CD8-positive, alpha-beta memory T cell (primary cell): ENCODE measurements at places on chromosomes 7 and 10.

- no peak for DNase-seq
Measured at GRCh38 chr7:83155407-83155806, 7.3 kb downstream of the PCLO start.

- no peak for DNase-seq
Measured at GRCh38 chr10:122461367-122461728, at the start of gene HTRA1. HTRA1 (plus strand) TSS chr10:122461553; CDS start chr10:122461653, 100 bp downstream.

GRCh38 chr7:102284399-102284798 lies 2.3 kb upstream of the SH2B2 start:
- no peak for DNase-seq

- DNase-seq: no peak
Measured at GRCh38 chr7:28739128-28739527, 219.0 kb downstream of the TRIL start.

DNA sequence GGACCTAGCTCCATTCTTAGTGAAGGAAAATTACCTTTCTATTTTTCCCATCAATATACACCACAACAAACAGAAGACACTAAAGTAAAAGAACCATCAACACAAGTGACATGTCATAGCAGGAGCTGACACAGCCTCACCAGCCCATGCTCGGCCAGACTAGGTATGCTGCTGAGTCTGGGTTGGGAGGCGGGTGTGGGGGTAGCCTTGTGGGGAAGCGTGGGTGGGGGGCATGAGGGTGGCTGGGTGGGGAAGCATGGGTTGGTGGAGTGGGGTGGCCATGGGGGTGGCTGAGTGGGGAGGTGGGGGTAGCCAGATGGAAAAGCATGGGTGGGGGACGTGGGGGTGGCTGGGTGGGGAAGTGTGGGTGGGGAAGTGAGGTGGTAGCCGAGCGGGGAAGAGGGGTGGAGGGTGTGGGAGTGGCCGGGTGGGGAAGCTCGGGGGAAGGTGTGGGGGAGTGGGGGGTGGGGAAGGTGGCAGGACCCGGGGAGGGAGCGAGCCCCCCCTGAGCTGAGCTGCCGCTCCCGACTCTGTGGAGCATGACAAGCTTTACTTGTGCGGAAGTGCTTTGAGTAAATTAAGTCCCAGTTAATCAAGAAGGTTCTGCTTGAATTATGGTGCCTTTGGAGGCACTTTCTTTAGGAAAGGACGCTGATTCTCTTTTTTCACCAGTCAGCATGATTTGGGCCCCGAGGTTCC lies 294.6 kb upstream of the ZNF32 start:
- DNase-seq: no peak

GRCh38 chr7:151539088-151539671 lies 19.5 kb upstream of the RHEB start:
- no peak for DNase-seq

GRCh38 chr10:80429521-80429973 lies 21.2 kb downstream of the PRXL2A start:
- no peak for DNase-seq

GRCh38 chr7:3374239-3374638 lies 73.2 kb downstream of the SDK1 start:
- DNase-seq: no peak

DNA sequence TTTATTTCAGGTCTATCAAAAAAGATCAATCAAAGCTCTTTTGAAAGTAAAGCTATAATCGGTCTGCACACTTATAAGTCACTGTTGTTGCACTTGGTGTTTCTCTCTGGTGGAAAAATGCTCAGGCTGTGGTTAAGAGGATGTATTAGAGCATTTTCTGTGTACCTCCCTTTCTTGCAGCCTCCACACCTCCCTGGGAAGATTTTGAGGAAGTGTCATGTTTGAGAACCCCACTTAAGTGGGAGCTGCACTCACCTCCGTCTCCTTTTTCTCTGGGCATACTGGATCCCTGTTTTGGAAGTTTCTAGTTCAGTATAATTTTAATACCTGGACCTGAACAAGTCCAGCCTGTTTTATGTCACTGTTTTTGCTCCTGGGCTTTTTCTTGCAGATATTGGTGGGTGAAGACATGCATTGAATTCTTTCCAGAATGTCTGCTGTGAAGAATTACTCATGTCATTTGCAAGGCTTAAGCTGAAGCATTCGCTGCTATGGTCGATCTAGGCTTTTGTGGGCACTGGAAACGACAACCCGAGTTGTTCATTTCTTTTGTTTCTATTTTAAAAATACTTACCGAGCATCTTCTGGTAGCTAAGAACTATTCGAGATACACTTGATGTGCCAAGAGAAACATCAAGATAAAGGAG lies 36.6 kb downstream of the TCF7L2 start:
- no peak for DNase-seq

DNA sequence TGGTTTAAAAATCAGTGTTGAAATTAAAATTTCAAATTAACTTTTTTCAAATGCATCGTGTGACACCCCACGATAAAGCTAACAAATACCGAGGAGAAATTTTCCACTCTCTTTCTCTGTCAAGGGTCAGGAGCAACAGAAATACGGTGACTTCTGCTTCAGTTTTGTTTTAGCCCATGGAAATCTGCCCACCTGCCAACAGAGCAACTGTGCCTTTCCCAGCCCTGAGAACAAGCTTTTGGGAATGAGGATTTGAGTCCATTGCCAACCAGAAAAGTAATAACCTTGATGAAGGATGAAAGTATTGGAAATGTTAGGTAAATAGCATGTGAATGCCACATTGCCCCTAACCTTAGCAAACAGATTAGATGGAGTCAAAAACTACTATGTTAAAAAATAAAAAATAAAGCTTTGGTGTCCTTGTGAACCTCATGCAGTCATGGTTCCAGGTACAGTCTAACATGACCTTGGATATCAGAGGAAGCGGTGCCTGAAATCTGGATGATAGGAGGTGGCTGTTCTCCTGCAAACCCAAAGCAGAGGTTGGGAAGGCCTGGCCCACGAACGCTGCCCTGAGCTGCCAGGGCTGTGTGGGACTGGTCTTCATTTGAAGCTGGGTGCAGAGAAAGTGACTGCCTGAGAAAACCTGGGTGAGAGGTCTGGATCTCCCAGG lies 296.8 kb downstream of the ELMO1 start:
- no peak for DNase-seq

GRCh38 chr7:34709771-34710170 lies 51.8 kb downstream of the NPSR1 start:
- DNase-seq: no peak

GRCh38 chr7:148041156-148041555 lies 549.4 kb upstream of the C7orf33 start:
- DNase-seq: no peak

- no peak for DNase-seq
Measured at GRCh38 chr10:128877141-128877540, 589.9 kb upstream of the MGMT start.

GRCh38 chr7:28165961-28166955 lies 14.3 kb downstream of the JAZF1 start:
- no peak for DNase-seq
